LNCaP clone FGC (cell line): ENCODE measurements at places on chromosomes 1 and 21.
A peak's percentile ranks its signal among the peaks of the same experiment; 100 is the strongest.

DNA sequence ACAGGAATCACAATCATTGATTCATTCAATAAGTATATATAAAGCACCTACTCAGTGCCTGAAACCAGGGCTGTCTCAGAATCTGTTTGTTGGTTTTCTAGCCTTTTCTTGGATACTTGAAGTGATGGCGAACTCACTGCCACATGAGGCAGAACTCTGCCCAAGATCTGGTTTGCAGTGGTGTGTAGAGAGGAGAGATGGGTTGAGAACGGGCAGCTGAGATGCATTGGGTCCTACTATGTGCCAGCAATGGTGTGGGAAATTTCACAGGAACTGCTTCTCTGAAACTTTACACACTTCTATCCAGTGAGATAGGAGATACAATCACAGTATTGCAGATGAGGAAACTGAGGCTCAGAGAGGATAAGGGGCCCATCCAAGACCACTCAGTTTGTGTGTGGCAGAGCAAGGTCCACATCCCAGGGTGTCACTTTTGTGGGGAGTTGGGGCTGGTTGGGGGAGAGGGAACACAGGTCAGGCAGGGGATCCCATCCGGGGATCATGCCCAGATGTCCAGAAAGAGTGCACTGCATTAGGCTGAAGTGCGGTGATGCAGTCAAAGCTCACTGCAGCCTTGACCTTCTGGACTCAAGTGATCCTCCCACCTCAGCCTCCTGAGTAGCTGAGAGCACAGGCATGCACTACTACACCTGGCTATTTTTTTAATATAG is 83.7 kb upstream of the IFFO2 start:
- DNase-seq = no peak

GRCh38 chr1:207821464-207822045 is 69.7 kb downstream of the CD46 start:
- no peak for DNase-seq

DNA sequence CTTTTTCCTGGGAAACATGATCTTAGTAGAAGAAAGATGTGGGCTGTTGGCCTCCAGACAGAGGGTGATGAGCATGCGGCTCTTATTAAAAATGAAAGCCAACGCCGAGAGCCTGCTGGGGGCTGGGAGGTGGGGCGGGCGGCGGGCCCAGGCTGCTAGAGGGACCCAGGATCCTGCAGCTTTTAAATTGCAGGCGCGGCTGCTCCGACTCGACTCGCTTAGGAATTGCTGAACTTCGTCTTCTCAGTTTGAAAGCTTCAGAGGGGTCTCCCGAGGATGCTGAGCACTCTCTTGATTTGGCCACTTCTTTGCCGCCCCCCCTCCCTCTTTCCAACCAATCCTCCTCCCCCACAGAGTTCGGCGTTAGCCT is 1.2 kb downstream of the AGPAT3 start:
- no peak for DNase-seq

GRCh38 chr1:157176016-157176415 is 37.8 kb upstream of the ETV3 start:
- no peak for DNase-seq

- no peak for DNase-seq
These were observed 10.5 kb downstream of the CERS2 start for GRCh38 chr1:150964164-150964489.

DNA sequence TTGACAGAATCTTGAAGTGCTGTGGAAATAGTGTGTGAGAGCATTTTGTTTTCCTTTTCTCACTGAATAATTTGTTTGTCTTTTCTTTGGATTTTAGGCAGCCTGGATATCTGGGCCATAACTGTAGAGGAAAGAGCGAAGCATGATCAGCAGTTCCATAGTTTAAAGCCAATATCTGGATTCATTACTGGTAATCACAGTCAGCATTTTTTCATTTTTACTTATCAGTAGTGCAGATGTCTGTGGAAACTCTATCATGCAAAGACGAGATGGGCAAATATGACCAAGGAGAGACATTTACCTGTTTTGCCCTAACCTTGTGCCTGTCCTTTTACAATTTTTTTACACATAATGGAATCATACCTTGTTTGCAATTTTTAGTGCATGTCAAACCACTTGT is 78.8 kb downstream of the ITSN1 start:
- no peak for DNase-seq

DNA sequence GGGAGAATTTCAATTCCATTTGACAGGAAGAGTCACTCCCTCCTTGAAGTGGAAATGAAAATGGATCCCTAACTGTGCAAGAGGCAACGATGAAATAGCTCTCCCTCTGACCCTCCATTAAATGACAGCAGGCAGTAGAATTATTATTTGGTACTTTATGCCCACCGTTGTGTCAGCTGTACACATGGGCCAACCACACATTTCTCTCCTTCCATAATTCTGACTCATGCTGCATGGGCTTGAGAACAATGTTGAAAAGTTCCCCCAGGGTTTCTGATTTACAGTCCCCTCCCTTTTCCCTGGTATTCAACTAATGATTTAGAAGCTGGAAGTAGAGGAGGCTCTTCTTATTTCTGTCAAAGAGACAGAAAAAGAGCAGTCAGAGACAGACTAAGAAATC is 103.5 kb downstream of the RGS7 start:
- DNase-seq = no peak

DNA sequence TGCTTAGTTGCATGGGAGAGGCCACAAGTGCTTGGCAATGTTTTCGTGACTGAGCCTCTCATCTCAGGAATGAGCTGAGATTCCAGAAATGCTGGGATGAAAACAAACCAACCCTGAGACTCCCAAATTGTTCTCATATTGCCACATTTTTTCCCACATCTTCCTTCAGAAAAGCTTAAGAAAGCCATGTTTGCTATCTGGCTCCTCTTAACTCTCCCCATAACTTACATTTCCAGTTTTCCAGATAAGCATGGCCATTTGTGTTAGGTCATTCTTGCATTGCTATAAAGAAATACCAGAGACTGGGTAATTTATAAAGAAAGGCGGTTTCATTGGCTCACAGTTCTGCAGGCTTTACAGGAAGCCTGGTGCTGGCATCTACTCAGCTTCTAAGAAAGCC is 17.2 kb downstream of the DSCAM start:
- no peak for DNase-seq

GRCh38 chr1:119462964-119463363 is 44.0 kb upstream of the HSD3B1 start:
- no peak for DNase-seq

DNA sequence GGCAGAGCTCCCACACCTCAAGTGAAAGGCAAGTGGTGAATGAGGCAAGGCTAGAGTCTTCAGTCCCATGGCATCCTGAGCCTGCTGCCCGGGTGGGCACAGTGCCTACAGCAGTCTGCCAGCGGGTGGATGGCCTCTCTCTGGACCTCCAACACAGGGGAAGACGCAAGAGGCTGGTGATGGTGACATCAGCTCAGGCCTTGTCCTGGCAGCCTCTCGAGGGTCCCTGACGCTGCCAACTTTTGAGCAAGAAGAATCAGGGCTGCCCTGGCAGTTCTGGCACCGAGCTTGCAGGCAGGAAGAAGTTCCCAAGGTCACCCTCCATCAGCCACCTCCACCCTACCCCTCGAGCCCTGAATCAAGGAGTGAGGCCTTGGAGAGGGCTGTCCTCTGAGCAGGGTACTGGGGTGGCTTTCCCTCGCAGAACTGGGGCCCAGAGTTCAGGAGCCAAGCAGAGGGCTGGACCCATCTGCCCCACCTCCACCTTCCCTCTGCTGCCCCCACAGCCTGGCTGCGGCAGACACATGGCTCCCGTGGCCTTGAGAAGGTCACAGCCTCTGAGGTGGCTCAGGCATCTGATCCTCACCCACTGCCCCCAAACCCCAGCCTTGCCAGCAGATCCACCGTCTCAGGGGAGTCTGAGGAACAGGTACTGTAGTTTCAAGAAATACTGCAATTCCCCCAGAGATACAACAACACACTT is 5.8 kb downstream of the RAP1GAP start:
- no peak for DNase-seq

GRCh38 chr21:14383596-14384180 is 742 bp upstream of the HSPA13 start:
- DNase-seq = no peak

DNA sequence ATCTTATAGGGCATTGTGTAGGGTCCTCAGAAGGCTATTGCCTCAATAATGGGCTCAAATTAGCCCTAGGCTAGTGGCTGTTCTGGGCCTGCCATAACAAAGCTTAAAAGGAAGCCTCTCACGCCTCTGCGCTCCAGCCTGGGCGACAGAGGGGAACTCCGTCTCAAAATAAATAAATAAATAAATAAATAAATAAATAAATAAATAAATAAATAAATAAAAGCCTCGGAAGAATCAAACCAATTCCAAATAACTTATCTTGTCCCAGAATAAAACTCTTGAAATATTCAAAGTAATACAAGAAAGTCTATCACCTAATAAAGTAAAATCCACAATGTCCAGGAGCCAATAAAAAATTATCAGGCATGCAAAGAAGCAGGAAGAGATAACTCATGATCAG is 14.4 kb upstream of the ALDH9A1 start:
- DNase-seq = no peak

DNA sequence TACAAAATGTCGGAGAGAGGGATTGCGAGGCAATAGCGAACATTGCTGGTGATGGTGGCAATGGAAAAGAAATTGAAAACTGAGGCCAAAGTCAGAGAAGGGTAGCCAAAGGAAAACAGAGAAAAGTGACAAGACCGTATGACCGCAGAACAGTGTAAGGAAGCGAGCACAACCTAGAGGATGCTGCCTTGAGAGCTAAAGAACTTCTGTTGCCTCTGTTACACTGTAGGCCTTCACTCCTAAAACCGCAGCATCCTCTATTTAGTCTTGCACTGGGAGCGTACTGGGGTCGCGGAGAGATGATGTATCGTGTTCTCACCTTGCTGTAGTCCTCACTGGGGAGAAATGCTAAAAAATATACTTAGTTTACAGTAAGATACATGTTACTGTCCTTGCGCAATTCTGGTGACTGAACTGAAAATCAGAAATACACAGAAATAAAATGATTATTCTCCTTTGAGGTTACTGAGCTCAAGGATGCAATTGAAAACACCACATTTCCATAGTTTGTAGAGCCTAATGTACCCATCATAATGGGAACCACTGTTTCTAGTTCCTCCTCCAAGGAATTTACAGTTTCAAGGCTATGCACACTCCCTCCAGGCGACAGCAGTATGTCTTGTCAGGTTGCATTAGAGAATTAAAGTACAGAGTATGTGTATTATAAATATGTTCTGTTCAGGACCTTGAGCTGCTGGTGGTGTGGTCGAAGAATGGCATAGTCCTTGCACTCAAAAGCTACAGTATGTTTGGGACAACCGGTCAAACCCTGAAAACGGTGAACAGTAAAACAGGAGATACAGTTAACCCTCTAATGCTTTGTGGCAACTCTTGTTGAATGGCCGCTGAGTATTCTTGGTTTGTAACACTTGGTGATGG is 1.3 kb downstream of the NEK7 start:
- no peak for DNase-seq

DNA sequence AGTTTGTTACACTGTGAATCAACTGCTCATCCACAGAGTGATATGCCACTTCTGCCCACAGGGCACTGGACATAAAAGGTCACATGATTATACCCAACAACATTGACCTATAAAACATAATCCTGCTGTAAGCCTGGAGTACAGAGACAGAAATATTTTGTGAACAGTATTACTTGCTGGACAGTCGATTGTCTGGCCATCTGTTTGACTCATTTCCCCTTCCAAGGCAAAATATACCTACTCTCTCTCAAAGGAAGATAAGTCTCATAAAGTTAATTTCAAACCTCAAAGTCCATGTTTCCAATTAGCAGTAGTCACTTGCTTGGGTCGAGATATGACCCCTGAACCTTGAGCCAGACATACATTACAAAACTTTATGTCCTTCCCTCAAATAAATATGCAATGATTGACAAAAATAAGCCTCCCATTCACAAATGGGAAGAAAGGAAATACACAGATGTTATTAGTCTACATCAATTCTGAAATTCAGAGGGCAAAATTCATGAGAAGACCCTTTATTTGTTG is 39.3 kb upstream of the RGS18 start:
- no peak for DNase-seq

- DNase-seq = no peak
These were observed 19.6 kb downstream of the SPSB1 start for GRCh38 chr1:9312168-9312720.

GRCh38 chr1:233647073-233647472 is 33.2 kb downstream of the KCNK1 start:
- DNase-seq = no peak

GRCh38 chr1:229509576-229509975 is 1.4 kb upstream of the NUP133 start:
- no peak for DNase-seq

GRCh38 chr1:86430376-86430775 is 6.4 kb downstream of the CLCA2 start:
- peak; percentile 34 for DNase-seq

DNA sequence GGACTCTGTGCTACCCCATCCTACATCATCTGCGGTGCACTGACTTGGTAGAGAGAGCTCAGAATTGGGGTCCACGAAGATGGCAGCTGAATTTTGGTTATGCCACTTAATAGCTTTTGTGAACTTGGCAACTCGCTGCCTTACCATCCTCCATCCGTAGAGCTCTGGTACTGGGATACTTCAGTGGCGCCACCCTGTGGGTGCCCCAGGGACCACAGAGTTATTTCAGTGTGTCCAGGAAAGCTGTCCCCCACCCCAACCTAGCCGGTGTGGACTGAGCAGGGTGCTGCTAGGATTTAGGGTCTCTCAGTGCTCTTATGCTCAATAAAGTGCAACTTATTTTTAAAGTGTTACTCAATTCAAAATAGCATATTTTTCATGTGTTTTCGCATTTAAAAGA is 9.0 kb upstream of the USF1 start:
- no peak for DNase-seq

DNA sequence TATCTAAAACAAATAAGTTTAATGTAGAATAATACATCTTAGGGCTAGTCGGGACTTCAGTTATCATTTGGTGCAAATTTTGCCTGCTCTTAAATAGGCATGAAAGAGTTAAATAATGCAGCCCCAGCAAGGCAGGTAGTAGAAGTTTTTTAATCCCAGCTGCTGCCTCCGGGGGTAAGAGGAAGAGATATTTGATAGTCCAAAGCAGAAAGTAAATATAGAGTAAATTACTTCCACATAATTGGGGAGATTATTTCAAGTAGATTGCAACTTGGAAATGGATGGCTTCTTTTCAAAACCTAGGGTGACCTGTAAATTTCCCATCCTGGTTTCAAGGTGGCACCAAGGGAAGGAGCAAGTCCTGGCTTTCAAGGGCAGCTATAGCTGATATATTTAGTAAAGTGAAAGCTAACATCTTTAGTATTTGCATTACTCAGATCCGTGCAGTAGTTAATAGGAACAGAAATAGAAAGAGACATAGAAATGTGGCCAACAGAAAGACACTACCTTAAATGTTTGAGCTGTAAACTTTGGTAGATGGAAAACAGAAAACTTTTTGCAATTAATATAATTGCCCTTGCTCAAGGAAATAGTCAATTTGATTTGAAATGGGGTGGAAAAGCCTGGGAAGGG is 109.1 kb downstream of the LMO4 start:
- DNase-seq = no peak

- DNase-seq = no peak
These were observed 58.0 kb upstream of the ABCA4 start for GRCh38 chr1:94178901-94179300.

DNA sequence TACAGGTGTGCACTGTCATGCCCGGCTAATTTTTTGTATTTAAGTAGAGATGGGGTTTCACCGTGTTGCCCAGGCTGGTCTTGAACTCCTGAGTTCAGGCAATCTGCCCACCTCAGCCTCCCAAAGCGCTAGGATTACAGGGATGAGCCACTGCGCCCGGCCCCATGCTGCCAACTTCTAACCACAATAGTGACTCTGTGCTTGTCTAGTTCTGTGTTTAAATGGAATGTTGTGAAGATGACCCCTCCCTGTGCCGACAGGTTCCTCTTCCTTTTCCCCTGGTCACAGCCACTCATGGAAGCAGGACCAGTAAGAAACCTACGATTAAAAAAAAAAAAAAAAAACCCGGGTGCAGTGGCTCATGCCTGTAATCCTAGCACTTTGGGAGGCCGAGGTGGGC is 4.7 kb downstream of the MAP1LC3C start:
- no peak for DNase-seq
